ENCODE measurements at places on chromosomes 2 and 18.

- no peak for DNase-seq
Measured at GRCh38 chr2:9594366-9595054, 36.3 kb downstream of the YWHAQ start.

DNA sequence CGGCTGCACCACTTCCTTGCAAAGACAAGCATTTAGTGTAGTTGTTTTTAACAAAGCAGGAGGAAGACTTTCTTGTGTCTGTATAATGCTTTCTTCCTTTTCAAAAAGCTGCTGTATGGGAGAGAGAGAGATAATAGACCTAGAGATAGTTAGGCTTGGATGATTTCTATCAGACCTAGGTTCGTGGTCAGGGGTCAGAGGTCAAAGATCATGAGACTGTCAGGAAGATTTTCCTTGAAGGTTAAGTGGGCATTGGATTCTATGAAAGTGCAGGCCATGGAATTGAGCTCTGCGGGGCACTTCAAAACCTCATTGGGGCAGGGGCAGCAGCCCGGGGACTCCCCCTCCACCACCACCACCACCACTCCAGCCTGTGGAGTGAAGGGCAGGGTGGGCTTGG lies 164.6 kb downstream of the CTIF start:
- no peak for DNase-seq

- no peak for DNase-seq
Measured at GRCh38 chr2:205158404-205158803, 523.9 kb upstream of the NRP2 start.

- DNase-seq = no peak
Measured at GRCh38 chr18:74140582-74140981, 7.1 kb downstream of the FBXO15 start.

- no peak for DNase-seq
Measured at GRCh38 chr2:234873103-234873827, 78.6 kb upstream of the SH3BP4 start.

- no peak for DNase-seq
Measured at GRCh38 chr2:145546091-145546490, 1026.2 kb upstream of the ZEB2 start.

- DNase-seq = no peak
Measured at GRCh38 chr2:196288006-196288538, 116.7 kb upstream of the STK17B start.

GRCh38 chr2:29322011-29322410 lies 206.8 kb downstream of the CLIP4 start:
- DNase-seq = no peak

- no peak for DNase-seq
Measured at GRCh38 chr18:32111706-32112105, 20.0 kb downstream of the RNF138 start.

- no peak for DNase-seq
Measured at GRCh38 chr18:74976331-74976909, 232.5 kb downstream of the PTGR3 start.

GRCh38 chr18:65754121-65754520 lies 3.3 kb downstream of the CDH7 start:
- DNase-seq = no peak

DNA sequence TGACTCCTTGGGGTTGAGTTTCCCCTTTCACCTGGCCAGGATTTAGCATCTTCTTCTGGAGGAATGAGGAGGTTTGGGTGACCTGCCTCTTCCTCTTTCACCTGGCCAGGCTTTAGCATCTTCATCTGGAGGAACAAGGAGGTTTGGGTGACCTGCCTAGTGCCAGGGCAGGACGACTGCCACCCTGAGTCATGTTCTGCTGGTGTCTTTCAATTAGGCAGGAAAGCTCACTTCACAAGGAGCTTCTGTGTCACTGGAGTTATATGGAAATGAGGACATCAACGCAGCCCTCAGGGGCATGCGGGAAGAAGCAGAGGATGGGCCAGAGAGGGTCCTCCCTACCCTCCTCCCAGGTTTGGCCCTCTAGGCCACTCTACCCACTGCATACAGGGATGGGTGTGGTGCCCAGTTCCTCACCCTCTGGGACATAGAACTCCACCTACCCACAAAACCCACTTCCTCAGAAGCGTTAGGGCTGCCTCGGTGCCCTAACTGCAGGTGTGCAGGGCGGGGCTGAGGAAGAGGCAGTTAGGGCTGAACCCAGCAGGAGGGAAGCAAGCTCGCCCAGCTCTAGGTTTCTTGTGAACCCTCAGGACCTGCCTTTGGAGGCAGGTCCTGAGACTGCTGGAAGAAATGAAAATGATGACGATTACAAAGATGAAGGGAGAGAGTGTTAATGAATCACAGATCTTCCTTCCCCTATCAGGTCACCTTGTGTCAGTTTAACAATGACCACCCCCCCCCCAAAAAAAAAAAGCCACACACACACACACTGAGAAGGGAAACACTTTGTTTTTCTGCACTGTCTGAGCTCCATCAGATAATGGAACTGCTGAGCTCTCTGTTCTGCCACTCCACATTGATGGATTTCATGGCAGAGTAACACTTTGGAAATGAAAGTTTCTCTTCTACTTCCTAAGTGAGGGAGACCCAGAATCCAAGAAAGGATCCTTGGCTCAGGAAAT lies 71.0 kb downstream of the ARL4C start:
- no peak for DNase-seq

DNA sequence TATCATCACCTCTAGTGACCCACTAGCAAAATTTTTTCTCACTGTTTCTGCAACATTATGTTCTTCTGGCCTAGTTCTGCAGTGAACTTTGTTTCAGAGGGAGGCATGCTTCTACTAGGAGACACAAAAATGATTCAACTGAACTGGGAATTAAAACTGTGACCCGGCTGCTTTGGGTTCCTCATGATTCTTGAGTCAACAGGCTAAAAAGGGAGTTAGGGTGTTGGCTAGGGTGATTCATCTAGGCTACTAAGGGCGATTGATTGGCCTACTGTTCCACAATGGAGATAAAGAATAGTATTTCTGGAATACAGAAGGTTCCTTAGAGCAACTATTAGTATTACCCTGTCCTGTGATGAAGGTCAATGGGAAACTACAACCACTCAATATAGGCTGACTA lies 179.5 kb downstream of the PPP1R1C start:
- no peak for DNase-seq

GRCh38 chr2:9179572-9180201 lies 26.9 kb upstream of the ASAP2 start:
- DNase-seq = no peak

DNA sequence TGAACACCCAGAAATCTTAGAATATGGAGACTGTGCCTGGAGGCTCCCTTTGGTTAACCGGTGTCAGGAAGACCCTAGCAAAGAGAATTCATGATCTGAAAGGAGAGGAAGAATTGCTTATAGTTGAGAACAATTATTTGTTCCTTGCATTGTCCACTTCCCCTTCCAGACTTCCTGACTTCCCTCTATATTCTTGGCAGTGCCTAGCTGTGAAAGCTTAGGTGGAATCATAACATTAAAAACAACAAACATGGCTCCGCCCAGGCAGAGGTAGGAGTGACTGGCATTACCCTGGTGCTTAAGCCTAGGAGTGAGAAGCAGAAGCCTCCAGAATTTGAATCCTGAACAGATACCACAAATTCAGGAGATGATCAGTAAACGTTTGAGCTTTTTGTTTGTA lies 1.9 kb downstream of the TTL start:
- no peak for DNase-seq

DNA sequence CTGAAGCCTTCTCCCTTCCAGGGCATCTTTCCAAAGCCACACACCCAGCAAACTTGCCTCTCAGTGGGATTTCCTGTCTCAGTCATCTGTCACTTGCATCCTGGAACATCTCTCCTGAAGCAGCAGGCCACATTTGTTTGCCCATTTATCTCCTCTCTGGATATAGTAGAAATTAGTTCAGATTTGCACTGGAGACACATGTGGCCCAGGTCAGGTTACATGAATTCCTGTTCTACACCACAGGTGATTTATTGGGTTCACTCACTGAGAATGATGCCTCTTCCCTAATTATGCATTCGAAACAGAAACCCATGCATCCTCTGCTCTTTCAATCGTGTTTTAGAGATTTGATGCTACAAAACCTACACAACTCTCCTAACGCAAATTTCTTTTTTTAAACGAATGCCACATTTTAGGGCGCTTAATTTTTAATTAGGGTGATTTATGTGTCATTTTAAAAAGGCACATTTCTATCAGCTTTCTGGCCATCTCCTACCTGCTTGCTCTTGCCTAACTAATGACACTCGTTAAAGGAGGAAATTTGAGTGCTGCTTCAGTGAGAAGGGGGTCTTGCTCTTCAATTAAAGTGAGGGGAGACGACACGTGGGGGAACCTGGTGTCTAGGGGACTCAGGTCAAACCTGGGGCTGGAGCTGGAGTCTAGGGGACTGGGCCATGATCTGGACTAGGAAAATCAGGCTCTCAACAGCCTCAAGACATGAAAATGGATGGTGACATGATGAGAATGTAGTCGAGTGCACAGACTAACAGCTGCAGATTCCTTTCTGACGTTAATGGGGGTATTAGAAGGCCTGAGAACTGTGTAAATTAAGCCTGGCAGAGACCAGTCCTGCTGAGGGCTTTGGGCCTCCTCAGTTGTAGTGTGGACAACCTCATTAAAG lies 221.4 kb downstream of the CLIP4 start:
- no peak for DNase-seq

DNA sequence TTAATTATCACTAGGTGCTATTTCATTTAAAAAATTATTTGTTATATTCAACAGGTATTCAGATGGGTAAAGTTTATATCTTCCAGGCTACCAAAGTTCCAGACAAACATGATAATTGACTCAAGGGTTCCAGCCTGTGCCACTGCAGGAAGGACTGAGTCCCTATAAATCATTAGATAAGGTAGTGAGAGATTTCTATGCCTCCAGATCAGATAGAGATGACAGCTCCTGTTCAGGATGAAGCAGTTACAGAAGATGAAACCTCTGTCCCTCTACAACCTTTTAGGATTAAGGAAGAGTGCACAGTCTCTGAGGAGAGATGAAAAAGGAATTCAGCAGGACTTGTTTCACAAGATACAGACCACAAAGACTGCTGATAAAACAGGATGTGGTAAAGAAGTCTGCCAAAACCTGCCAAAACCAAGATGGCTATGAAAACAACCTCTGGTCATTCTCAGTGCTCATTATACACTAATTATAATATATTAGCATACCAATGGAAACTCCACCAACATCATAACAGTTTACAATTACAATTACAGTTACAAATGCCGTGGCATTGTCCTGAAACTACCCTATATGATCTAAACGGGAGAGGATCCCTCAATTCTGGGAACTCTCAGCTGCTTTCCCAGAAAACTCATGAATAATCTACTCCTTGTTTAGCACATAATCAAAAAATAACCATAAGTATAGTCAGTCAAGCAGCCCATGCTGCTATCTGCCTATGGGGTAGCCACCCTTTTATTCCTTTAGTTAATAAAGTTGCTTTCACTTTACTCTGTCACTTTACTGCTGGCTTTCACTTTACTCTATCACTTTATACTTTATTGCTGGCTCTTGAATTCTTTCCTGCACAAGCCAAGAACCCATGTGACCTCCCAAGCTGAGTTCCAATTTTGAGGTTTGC lies 288.5 kb downstream of the PDE11A start:
- DNase-seq = no peak

- no peak for DNase-seq
Measured at GRCh38 chr2:202034249-202035088, 814 bp downstream of the FZD7 start.

GRCh38 chr18:60358516-60358915 lies 14.1 kb downstream of the MC4R start:
- no peak for DNase-seq

DNA sequence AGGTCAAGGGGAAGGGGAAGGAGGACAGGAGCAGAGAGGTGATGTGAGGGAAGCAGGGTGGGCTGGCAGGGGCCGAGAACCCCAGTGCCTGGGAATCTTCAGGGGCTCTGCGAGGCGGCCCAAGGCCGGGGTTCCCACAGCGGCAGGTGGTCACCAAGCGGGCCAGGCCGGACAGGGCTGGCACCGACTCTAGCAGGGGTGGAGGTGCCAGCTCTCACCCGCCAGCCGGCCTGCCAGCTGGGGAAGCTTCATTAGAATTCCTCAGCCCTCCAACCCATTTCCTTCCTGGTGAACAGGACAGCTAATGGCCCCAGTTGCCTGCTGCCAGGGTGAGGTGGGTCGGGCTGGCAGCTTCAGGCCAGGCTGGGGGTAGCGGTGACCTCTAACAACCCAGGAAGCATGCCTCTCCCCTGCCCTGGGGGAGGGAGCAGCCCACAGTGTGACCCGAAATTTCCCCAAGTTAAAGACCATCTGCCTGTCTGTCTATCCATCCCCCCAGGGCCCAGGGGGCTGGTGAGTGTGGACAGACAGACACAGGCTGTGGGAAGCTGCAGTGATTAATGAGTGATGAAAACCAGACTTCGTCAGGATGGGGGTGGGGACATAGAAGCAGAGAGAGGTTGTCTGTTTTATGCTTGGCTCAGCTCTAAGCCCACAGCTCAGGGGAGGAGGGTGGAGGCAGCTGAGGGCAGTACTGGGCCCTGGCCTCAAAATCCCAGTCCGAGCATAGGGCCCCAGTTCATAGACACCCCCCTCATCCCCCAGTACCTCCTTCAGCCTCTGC lies 144.1 kb downstream of the ZFP36L2 start:
- no peak for DNase-seq

- DNase-seq = no peak
Measured at GRCh38 chr18:39019989-39020388, 1454.4 kb upstream of the CELF4 start.

- DNase-seq = no peak
Measured at GRCh38 chr18:13984080-13984479, 68.7 kb upstream of the MC2R start.

DNA sequence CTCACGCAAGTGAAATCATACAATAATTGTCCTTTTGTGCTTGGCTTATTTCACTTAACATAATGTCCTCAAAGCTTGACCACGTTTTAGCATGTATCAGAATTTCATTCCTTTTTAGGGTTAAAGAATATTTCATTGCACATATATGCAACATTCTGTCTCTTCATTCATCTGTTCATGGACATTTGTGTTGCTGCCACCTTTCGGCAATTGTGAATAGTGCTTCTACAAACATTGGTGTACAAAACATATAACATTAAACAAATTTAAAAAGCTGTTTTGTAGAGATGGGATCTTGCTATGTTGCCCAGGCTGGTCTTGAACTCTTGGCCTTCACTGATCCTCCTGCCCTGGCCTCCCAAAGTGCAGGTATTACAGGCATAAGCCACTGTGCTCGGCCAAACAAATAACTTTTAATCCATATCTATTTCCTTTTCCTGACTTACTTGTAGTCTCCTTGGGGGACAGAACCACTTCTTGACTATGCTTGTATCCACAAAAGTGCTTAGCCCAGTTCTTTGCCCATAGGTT lies 209.3 kb downstream of the SLC4A3 start:
- DNase-seq = no peak

GRCh38 chr2:131567891-131568290 lies 40.2 kb downstream of the CCDC74A start:
- no peak for DNase-seq

- no peak for DNase-seq
Measured at GRCh38 chr2:158131483-158131912, 29.8 kb downstream of the UPP2 start.

- DNase-seq = no peak
Measured at GRCh38 chr2:205574001-205574400, 108.3 kb upstream of the NRP2 start.

- DNase-seq = no peak
Measured at GRCh38 chr2:99414566-99414965, 75.3 kb downstream of the REV1 start.

- DNase-seq = no peak
Measured at GRCh38 chr18:61474341-61474740, 141.1 kb downstream of the CDH20 start.

GRCh38 chr2:39545957-39546356 lies 108.9 kb upstream of the MAP4K3 start:
- DNase-seq = no peak

- no peak for DNase-seq
Measured at GRCh38 chr2:29325544-29325943, 210.3 kb downstream of the CLIP4 start.
